GM04503 (cell line): ENCODE measurements at places on chromosomes 16 and 17.

DNA sequence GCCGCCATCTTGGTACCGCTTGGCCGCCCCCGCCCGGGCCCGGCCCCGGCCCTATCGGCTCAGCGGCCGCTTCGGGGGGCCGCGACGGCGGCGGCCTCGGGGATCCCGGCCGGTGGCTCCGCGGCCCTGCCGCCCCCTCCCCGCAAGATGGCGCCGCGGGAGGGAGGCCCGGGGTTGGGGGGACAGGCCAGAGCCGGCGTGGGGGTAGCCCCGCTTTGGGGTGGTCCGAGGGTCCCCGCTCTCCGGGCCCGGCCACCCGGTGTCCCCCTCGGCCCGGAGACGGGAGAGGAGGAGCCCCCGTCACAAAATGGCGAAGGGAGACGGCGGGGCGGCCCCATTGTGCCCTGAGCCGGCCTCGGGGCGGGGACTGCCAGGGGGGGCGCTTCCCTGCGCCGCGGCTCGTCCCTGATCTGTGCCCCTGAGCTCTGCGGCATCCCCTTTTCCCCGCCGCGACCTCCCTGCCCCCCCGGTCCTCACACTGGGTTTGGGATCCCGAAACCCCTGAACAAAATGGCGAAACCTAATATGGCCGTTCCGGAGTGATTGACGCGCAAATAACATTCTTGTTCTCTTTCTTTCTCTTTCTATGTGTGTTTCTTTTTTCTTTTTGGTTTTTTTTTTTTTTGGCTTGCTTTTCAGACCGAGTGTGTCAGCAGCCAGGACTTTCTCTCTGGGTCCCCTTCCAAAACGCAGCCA is 986 bp downstream of the HAPSTR1 start:
- DNase-seq, result no peak

DNA sequence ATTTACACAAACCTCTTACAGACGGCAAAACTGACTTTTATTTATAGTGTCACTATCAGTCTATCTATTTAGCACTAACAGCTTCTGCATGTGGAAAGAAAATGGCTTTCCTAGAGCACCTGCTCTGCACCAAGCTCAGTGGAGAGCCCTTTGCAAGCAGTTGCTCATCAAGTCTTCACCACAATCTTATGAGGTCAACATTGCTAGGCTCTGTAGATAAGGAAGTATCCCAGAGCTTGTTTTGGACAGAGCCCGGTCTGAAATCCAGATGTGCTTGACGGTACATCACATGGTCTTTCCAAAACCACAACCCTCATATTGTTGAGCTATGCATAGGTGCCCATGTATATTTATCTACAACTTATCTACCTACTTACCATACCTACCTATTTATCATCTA is 572.7 kb upstream of the CDH5 start:
- DNase-seq, result no peak

GRCh38 chr16:68356919-68357286 is 46.1 kb downstream of the PRMT7 start:
- DNase-seq, result no peak

DNA sequence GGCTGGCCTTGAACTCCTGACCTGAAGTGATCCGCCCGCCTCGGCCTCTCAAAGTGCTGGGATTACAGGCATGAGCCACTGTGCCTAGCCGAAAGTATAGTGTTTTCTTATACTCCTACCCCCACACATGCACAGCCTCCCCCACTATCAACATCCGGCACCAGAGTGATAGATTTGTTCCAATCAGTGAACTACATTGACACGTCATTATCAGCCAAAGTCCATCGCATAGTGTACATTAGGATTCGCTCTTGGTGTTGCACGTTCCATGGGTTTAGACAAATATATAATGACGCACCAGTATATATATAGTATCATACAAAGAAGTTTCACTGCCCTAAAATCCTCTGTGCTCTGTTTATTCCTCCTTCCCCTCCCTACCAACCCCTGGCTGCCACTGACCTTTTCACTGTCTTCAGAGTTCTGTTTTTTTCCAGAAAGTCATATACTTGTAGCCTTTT is 11.9 kb upstream of the TM4SF5 start:
- DNase-seq, result no peak

GRCh38 chr17:72614476-72614870 is 478.0 kb downstream of the SLC39A11 start:
- no peak for DNase-seq

GRCh38 chr16:88444826-88445582 is 8.1 kb upstream of the ZFPM1 start:
- DNase-seq, result no peak
